ENCODE measurements at places on chromosomes 3 and 15.
A peak's percentile ranks its signal among the peaks of the same experiment; 100 is the strongest.

DNA sequence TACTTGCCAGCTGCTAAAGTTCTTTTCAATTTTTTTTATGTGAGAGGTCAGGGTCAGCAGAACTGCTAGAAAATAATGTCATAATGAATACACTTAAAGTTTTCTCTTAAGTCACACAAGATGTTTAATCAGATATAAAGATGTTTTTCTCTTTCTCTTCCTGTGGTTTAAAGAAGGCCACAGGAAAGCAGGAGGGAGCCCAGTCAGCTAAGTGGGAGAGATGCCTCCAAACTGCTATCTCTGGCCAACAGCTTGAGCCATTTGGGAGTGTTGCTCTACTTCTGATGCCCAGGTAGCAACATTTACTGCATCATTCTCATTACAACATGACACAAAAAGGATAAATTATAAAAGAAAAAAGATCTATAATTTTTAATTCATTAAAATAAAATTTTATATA is 45.7 kb upstream of the NLGN1 start:
- no peak for DNase-seq

DNA sequence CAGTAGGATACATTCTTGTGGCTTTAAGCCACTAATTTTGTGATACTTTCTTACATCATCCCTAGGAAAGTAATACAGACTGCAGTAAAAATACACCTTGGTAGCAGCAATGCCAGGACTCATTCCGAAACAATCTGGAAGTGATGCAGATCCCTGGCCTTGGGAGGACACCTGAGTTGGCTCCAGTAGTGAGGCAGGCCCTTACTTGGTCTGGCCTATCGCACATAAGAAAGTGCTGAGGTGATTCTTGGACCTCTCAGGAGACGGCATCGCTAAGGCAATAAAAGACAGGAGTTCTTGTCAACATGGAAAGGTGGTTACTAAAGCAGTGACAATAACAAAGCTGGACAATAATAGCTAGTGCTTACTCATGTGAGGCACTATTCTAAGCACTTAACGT is 126.5 kb downstream of the SUCNR1 start:
- DNase-seq = no peak

GRCh38 chr3:82002986-82003642 is 241.7 kb upstream of the GBE1 start:
- DNase-seq = peak; percentile 22

GRCh38 chr3:134463676-134464063 is 22.1 kb downstream of the ANAPC13 start:
- DNase-seq = no peak

- no peak for DNase-seq
These were observed 42.1 kb downstream of the IQCH start for GRCh38 chr15:67296684-67297083.

DNA sequence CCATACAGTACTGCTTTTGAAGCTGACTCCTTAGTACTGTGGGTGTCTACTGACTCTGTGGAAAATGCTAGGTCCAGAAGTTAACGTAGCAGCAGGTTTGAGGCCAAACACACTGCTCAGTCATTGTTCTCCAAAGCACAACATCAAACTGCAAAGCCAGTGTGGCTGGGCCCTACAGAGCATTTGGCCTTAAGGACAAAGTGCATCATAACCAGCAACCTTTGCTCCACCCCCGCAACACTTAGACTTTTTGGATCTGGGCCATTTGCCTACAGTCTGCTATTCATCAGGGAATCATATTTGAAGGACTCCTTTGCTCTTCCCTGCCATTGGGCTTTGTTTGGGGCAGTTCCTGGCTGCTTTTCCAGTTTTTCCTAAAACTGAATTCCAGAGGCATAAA is 43.1 kb upstream of the ARL6 start:
- DNase-seq = no peak

DNA sequence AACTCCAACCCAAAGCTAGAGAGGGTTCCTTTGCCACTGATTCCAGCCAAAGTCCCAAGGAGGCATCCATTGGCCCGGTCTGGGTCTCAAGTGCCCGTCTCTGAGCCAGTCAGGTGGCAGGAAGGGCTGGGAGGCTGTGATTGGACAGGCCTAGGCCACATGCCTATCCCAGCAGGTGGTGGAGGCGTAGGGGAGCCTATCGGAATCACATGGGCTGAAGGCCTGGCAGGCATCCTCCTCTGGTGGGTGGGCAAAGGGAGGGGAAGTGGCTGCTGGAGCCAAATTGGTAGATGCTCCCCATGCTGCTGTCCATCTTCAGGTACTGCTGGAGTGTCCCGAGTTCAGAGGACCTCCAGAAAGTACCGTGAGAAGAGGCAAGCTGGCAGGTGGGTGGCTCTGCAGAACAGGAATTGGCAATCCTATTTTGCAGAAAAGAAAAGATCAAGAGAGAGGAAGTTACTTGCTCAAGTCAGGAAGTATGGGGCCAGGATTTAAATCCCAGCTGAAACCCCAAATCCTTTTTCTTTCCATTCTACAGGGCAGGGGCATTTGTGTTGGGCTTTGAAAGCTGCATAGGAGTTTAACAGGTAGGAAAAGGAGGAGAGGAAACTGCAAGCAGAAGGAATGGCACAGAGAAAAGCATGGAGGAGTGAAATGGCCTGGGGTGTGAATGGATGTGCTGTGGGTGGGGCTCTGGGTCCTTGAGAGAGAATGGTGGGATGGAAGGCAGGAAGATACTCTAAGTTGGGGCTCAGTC is 3.7 kb downstream of the CHST13 start:
- no peak for DNase-seq

DNA sequence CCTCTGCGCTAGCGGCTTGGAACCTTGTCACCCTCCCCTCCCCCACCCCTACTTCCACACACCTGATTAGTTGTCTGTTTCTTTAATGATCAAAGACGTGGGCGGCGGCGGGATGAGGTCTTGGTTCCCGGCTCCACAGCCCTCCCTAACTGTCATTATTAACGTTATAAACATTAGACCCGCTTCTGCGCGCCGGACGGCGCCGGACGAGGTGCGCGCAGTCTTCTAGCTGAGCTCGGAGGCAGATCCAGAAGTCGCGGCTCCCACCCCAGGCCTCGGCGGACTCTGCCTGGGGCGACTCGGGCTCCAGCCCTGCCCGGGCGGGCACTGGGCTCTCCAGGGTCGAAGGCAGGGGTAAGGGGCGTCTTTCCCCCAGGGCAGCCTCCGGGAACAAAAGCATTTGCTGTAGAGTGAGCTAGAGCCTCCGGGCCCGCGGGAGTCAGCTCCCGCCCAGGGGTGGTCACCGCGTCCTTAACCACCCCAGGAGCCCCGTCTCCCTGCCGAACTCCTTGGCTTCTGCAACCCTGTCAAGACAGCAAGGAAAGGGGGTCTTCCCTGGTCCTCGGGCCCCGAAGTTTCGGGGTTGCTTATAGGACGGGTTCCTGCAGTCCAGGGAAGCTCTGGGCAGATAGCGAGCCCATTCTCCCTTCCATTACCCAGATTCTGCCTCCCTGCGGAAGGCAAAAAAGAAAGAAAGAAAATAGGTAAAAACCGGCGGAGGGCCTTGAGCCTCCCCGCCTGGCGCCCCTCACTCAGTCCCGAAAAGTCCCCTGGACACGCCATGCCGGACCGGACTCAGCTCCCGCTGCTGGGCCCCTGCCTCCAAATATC is 2.2 kb upstream of the ISLR2 start:
- no peak for DNase-seq

DNA sequence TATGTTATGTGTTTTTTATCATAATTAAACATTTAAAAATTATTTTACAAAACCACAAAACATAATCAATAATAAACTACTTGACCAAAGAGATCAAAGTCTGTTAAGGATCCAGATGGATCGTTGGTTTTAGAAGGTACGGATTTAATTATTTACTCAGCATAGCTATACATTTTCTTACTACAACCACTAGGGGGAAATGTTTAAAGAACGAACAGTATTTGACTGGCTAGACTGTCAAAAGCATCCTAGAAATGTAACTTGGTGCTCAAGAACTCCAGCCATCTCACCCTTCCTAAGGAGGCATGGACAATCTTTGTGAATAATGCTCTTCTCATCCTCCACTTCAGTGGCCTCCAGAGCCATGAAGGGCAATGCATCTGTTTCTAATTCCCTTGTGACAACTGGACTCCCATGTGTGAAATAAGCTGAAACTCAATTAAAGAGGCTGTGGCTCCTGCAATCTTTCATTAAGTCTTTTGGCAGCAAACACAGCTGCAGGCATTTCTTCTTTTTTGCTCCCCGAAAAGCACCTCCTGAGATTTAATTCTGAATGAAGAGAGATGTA is 94.7 kb upstream of the TUSC7 start:
- DNase-seq = peak; percentile 7

- DNase-seq = no peak
These were observed 84.5 kb downstream of the CACNA2D3 start for GRCh38 chr3:54206874-54207273.

- DNase-seq = no peak
These were observed 16.5 kb upstream of the P2RY13 start for GRCh38 chr3:151345859-151346258.

GRCh38 chr15:86001200-86001599 is 78.5 kb upstream of the AGBL1 start:
- no peak for DNase-seq

DNA sequence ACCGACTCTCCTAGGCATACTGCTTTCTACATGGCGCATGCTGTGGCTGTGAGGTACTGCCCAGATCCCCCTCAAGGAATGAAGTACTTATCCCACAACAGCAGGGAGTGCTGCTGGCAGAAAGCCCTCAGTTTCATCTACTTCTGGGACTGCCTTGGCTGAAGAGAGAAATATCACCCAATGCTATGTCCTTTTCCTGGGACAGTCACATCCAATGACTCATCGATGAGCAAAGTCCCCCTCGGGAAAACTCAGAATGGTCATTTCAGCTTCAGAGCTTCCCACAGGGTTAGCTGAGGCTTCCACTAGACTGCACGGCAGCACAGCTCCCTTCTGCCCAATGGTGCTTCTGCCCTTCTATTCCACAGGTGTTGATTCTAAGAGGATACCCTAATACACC is 3.6 kb upstream of the NMD3 start:
- no peak for DNase-seq

GRCh38 chr15:74725845-74726773 is 781 bp upstream of the CYP1A1 start:
- no peak for DNase-seq

GRCh38 chr3:30282154-30282696 is 324.2 kb upstream of the TGFBR2 start:
- peak; percentile 3 for DNase-seq

- peak; percentile 33 for DNase-seq
These were observed 594.9 kb upstream of the CFAP20DC start for GRCh38 chr3:59644479-59645402.

GRCh38 chr3:70090322-70090913 is 90.9 kb downstream of the SAMMSON start:
- no peak for DNase-seq

DNA sequence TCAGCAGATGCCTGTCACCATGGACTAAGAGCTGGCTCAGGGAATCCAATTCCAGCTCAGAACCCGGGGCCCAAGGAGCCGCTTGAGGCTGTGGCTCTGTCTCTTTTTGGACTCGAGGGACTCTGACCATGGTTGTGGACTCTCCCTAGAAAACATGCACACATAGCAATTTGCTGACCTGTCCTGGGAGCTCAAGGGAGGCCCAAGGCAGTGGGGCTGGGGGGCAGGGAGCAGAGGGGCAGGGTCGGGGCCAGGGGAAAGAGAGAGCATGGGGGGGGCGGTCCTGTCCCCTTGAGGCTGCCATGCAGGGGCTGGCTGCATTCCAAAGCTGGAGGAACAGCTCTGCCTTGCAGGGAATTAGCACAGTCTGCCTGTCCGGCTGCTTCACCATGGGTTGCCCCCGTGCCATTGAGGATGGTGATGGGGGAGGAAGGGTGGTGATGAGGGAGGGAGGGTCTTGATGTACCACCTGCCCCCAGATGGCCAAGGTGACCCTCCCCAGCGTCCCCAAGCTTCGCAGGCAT is 190.1 kb downstream of the GOLGA6L6 start:
- no peak for DNase-seq

- no peak for DNase-seq
These were observed 22.9 kb upstream of the THUMPD3 start for GRCh38 chr3:9339761-9340471.

GRCh38 chr3:136586580-136586979 is 165.6 kb downstream of the STAG1 start:
- no peak for DNase-seq

DNA sequence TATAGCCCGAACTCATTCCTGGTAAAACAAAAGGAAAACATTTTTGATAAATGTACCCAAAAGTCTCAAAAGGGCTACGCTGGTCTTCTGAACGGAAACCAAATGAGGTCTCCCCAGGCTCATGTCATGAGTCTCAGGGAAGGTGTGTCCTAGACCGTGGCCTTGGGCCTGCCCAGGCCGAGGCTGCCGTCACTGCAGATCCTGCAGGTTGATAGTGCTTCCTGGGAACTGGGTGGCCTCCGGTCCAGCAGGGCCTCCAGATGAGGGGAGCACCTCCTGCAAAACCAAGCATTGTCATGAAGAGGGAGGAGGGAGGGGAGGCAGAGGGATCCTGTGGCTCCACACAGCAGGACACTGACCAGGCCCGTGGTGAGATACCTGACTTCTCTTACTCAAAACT is 37.5 kb downstream of the ZXDC start:
- no peak for DNase-seq

DNA sequence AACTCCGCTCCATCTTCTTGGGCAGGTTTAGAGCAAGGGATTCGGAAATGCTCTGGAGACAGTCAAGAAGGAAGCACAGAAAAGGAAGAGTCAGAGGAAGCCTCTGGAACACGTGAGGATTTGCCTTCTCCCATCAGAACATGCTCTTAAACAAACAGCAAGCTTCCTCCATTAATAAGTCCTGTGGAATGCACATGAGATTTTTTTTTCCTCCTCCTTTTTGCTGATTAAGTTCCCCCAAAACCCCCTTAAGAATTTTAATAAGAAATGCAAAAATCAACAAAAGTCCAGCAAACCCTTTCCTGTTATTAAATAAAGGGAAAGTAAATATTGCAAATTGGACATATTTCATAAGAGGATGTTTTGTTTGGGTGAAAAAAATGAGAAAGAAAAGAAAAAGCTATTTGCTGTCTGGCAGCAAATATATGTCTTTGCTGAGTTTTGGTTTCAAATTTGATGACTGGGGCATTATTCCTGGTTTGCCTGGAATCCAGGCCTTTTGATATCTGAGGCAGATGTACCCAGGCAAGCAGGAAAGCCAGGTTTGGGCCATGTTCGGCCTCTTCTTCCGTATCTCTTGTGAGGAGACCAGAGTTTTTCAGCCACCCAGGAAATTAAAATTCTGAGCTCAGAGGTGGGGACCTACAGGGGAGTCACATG is 7.9 kb upstream of the TSEN2 start:
- no peak for DNase-seq

GRCh38 chr3:127867986-127868385 is 45.7 kb upstream of the MGLL start:
- no peak for DNase-seq

DNA sequence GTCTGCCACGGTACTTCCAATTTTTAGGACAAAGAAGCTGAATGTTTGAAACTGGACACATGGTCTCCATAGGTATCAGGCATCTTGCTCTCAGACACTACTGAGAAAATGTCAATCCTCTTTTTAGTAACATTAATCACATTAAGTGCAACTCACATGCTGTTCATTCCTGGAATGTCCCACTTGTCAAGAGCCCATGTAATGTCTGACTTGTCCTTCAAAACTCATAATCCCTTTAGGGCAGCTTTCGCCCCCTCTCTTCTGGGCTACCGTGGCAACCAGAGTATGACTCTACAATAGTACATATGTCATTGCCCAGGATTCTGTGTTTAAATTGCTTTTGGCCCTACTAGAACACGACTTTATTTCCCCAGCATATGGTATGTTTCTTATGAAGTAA is 12.3 kb downstream of the NUDT16 start:
- no peak for DNase-seq

- DNase-seq = no peak
These were observed 229.1 kb downstream of the EPHB1 start for GRCh38 chr3:135023996-135024658.

Data from hippocampal formation (tissue), 2 donors.